ENCODE measurements at places on chromosomes 2 and 18.

- no peak for DNase-seq
Observed at GRCh38 chr2:29516767-29517166, 401.6 kb downstream of the CLIP4 start.

- no peak for DNase-seq
Observed at GRCh38 chr2:51723691-51724090, 691.8 kb upstream of the NRXN1 start.

DNA sequence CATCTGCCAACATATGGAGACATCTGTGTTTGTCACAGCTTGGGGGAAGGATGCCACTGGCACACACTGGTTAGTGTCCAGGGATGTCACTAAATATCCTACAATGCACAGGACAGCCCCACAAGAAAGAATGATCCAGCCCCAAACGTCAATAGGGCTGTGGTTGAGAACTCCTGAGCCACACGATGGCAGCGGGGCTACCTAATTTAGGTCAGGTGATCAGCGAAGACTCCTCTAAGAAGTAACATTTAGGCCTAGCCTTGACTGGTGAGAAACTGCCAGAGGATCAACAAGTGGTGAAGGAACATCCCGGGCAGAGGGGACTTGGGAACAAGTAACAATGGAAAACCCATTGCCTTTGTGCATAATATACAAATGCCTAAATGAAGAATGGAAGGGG lies 5.0 kb upstream of the TGIF1 start:
- no peak for DNase-seq

- DNase-seq, result no peak
Observed at GRCh38 chr2:49794396-49794795, 640.1 kb upstream of the FSHR start.

DNA sequence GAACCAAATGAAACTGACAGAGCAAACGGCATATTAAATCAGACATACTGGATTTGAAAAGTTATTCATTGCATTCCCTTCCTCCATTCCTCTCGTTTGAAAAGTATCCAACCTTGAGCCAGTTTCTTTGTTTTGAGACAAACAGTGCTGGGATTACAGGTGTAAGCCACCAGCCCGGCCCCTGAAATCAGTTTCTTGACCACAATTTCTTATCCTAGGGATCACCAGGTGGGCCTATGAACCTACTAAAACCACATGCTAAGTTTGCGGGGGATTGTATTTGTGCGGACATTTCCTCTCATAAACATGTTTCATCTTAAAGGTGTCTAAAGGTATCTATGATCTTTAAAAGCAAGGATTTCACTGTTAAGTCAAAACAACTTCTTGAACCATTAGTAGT lies 11.6 kb downstream of the PTPN2 start:
- DNase-seq, result no peak

DNA sequence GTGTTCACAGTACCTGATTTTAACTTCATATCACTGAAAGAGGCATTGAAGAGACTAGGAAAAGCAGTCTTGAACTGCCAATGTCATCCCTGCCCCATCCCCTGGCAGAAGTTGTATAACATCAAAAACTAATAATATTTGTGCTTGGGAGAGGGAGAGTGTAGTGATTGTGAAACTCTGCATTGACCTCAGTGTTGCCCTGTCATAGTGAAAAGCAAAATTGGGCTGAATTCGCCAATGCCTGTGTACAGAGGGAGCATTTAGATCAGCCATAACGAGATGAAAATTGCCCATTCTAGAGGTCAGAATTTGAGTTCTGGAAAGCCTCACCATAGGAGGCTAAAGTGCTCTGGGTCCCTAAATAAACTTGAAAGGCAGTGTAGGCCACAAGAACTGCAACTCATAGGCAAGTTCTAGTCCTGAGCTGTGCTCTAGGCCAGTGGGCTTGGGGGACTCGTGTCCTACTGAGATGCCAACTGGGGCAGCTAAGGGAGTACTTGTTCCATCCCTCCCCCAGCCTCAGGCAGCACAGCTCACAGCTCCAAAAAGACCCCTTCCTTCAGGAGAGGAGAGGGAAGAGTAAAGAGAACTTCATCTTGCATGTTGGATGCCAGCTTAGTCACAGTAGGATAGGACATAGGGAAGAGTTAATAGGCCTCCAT lies 855.6 kb downstream of the TSN start:
- DNase-seq, result no peak

DNA sequence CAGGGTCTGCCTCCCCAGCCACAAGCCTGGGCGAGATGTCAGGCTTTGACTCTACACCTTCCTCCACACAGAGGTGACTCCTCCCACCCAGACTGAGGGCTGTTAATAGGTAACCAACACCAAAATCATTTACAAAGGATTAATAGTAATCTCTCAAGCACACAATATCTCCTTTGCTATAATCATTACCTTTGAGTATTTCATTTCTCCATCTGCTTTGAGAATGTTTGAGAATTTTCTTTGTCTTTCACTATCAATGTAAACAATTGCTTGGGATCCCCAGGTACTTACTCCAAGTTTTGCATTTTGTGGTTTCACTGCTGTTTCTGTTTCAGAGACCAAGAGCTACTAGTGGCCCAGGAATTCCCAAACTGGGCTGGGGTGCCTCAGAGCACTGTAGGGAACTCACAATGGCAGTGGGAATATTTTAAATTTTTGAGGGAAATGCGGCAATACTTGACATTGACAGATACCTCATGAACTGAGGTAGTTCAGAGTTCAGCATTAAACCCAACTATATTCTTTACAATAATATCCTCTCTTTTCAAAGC lies 166.4 kb upstream of the MGAT5 start:
- DNase-seq, result peak; percentile 52

DNA sequence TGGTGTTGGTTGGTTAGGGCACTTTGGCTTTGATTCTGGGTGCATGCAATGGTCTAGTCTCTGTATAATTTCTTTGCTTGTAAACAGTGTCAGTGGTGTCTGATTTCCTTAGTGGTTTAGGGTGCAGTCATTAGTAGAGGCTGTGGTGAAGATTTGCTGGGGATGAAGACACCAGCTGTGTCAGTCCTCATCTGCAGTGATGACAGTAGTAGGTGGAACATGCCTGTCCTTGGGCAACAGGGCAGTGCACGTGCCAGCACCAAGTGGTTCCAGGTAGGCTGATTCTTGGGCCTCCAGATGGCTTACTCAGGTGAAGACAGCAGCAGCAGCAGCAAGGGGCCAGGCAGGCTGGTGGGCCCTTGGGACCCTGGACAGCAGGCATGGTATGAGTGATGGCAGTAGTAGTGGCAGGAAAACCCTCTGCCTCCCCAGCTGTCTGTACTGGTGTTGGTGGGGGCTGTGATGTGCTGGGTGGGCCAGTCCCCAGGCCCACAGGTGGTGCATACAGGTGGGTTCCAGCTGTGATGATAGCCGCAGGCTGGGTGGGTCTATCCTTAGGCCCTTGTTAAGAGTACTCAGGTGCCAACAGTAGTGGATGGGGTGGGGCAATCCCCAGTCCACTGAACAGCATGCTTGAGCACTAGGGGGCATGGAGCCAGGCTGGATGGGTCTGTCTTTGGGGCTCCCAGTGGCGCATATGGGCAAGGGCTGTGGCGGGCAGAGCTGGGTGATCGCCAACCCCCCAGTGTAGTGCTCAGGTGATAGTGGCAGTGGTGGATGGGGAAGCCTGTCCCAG lies 140.7 kb upstream of the THUMPD2 start:
- no peak for DNase-seq

- no peak for DNase-seq
Observed at GRCh38 chr2:40915651-40916050, 463.8 kb upstream of the SLC8A1 start.

- DNase-seq, result no peak
Observed at GRCh38 chr2:97935719-97936161, 60.0 kb downstream of the TMEM131 start.

DNA sequence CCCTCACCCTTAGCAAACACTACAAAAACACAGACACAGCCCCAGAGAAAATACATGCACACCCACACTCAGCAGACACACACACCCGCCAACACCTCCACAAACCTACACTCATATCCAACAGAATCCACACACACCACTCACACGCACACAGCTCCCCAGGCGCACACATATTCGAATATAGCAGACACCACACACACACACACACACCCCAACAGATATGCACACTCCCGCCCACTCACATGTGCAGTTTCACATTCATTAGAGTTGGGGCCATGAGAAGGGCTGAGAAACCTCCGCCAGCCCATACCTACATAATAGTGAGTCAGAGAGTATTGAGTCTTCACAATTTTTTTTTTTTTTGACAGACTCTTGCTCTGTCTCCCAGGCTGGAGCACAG lies 29.4 kb upstream of the NOTO start:
- peak; percentile 62 for DNase-seq

DNA sequence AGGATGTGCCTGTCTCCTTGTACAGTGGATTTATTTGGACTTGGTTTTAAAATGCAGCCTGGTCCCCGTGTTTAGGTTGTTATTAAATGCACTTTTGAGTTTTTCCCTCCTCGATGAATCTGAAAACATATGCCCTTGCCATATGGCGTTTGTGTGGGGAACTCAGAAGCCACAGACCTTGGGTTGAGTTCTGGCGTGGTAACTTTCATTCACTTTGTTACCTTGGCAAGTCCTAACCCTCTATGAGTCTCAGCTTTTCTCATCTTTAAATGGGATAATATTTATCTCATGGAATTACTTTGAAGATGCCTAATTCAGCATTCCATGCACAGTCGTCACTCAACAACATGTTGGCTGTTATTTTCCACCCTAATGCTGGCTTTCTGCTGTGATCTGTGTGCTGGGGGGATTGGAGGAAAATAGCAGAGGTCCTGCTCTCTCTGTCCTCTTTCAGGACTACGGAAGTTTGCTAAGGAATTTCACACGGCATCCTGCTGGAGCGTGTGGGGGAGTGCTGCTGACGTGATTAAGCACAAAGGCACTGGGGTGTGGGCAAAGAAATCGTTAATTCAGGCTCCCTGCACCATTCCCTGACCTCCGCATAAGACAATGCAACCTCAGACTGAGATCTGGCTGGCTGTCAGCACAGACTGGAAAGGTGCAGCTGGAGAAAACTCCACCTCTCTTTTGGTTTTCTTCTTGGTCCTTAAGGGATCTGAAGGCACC lies 61.7 kb downstream of the LDLRAD4 start:
- no peak for DNase-seq

DNA sequence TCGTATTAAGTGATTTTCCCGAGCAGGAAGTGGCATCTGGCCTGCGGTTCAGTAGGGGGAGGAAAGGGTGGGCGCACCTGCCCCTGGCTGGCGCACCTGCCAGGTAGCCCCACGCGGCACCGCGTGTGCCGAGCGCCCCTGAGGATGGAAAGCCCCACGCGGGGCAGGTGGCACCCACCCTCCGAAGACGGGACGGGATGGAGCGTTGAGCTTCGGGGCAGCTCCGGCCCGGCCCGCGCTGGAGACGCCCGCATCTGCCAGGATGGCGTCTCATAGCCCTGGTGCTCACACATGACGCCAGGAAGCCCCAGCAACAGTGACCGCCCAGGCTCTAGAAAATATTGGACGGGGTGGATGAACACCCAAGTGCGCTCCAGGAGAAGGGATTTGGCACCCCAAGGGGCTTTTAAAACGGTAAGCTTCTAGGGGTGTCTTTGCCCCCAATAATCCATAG lies 2.5 kb upstream of the NFATC1 start:
- DNase-seq, result no peak

DNA sequence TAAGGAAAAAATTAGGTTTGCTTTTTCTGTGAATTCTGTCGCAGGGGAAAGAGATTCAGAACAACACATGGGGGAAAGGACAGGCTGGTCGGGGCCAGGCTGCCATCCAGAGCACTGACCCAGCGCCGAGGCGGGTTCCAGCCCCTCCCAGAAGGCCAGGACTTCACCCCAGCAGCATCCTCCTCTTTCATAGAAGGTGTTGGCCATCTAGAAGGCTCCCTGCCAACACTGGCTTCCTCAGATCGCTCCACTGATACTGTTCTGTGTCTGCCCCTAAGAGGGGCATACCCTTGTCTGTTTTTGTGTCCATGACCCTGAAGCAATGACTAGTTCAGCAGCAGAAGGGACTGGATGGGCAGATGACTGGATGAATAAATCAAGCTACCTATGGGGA lies 144.5 kb downstream of the HDAC4 start:
- DNase-seq, result no peak

- no peak for DNase-seq
Observed at GRCh38 chr2:121187351-121187981, 97.5 kb downstream of the TFCP2L1 start.

GRCh38 chr2:193518041-193518817 lies 1323.5 kb upstream of the TMEFF2 start:
- no peak for DNase-seq

GRCh38 chr2:172909454-172909853 lies 166.2 kb upstream of the MAP3K20 start:
- DNase-seq, result peak; percentile 25

- DNase-seq, result no peak
Observed at GRCh38 chr2:114800371-114800770, 357.9 kb downstream of the DPP10 start.

DNA sequence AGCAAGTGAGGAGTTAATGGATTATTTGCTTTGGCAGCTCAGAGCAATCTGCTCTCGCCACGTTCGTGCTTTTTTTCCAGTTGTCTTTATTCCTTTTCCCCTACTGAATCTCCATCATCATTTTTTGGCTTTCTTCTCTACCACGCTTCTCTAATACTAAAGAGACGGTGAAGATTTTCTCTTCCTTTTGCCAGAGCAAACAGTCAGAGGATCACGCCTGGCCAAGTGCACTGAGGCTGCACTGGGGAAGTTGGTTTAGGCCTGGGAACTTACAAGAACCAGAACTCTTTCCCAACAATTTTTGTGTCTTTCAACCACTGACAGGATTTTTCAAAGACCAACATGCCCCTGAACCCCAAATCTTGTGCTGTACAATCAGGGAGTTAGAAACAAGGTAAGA lies 172.3 kb downstream of the PID1 start:
- no peak for DNase-seq

GRCh38 chr2:65057391-65058052 lies 1.3 kb downstream of the CEP68 start:
- peak; percentile 68 for DNase-seq

GRCh38 chr2:7169593-7169992 lies 252.4 kb downstream of the RNF144A start:
- no peak for DNase-seq

GRCh38 chr2:172048508-172049503 lies 36.5 kb upstream of the DLX1 start:
- no peak for DNase-seq

- DNase-seq, result no peak
Observed at GRCh38 chr2:207048416-207048815, 109.1 kb downstream of the CPO start.

DNA sequence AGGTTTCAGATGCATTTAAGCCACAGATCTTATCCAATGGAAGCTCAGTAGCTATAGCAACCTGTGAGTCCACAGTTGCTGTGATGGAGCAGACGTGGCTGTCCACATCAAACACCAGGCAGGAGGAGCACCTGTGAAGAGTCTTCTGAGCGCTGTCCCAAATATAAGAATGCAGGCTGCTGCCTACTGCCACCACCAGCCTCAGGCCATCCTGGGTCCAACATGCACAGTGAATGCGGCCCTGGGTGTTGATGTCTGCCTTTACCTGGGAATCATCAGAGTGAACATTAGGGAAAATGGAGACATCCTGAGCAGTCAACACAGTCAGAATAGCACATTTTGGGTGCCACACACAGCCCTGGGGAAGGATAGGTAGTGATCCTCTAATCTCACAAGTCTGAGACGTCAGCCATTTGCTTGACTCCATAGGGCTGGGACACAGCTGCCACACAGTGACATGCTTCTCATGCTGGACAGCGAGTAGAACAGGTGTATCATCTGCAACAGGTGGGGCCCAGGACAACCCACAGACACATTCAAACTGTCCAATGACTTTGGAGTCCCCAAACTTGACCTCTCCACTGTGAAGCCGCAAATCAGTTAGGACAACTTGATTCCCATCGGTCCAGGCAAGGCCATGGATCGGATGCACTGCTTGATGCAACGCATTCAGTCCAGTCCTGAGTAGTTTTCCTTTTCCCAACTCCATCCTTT lies 8.2 kb downstream of the WDCP start:
- no peak for DNase-seq

GRCh38 chr18:14943486-14943885 lies 195.5 kb downstream of the ANKRD30B start:
- no peak for DNase-seq
